Common myeloid progenitor, CD34-positive (primary cell): ENCODE measurements at places on chromosomes 1 and 21.
A peak's percentile ranks its signal among the peaks of the same experiment; 100 is the strongest.

- DNase-seq, result no peak
These were observed 12.3 kb downstream of the DDX20 start for GRCh38 chr1:111768023-111768422.

DNA sequence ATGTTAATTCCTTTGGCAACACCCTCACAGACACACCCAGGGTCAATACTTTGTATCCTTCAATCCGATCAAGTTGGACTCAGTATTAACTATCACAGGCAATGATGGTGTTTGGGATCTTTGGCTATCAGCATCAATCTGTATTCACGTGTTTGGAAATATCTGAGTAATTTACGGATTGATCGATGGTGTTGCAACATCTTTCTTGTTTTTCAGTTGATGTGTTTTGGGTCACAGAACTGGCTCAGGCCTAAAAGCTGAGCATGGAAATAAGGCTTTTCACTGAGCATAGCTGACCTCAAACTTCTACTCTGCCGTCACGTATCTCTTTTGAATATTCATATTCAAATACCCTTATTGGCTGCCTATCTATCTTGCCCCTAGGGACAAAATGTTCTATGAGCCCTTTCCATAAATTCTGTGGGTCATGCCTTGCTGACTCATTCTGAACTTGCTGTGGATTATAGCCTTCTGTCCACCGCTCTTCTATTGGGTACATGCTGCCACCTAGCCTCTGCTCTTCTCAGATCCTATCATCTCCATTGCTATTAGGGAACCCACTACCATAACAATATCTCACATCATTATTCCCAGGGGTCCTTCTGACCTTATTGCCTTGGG lies 156.0 kb downstream of the PDE4B start:
- no peak for DNase-seq

DNA sequence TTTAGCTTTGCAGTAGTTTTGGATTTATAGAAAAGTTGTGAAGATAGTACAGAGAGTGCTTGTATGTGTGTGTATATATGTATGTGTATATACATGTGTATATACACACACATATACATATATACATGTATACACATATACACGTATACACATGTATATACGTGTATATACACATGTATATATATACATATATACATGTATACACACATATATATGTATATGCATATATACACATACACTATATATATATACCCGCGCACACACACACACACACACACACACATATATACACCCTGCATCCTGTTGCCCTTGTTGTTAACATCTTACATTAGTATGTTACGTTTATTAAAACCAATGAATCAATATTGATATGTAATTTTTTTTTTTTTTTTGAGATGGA lies 24.3 kb downstream of the RPRD2 start:
- no peak for DNase-seq

DNA sequence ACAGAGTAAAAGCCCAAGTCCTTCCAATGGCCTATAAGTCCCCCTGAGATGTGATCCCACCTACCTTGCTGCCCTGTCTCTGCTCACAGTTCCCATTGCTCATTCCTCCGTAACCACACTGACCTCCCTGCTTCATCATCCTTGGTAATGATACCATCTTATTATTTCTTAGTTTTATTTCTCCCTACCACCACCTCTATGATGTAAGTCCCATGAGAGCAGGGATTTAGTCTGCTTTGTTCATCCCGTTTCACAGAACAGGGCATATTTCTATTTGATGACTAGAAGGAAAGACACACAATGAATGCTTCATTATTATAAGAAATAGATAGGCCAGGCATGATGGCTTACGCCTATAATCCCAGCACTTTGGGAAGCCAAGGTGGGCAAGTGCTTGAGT lies 22.5 kb downstream of the NIBAN1 start:
- DNase-seq, result no peak

- DNase-seq, result no peak
These were observed 161.3 kb downstream of the GALNT2 start for GRCh38 chr1:230228236-230228897.

- peak; percentile 81 for DNase-seq
These were observed 21.2 kb upstream of the PRKACB start for GRCh38 chr1:84122780-84123382.

GRCh38 chr1:23555270-23555985 lies 3.9 kb downstream of the ID3 start:
- no peak for DNase-seq

DNA sequence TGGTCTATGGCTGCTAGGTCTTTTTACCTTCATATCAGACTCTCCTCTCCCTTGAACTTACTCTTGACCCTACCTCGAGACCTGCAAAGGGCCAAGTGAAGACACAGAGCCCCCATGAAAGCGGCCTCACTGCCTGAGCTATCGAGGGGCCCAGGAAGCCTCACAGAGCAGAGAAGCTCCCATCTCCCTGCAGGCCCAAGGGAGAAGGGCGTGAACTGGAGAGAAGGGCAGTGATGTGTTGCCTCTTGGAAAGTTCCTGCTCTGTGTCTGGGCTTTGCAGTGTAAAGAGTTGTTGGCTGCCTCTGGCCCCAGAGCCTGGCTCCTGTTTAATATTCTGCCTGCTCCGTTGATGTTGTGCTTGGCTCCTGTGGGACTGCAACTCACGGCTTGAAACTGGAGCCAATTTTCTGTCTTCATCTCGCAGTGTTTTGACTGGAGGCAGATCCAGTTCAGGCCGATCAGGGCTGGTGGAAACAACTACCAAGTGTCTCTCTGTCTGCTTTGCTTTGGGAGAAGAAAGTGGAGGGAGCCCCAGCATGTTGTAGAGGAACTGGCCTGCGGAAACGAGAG lies 4.3 kb downstream of the SERTAD4 start:
- no peak for DNase-seq

DNA sequence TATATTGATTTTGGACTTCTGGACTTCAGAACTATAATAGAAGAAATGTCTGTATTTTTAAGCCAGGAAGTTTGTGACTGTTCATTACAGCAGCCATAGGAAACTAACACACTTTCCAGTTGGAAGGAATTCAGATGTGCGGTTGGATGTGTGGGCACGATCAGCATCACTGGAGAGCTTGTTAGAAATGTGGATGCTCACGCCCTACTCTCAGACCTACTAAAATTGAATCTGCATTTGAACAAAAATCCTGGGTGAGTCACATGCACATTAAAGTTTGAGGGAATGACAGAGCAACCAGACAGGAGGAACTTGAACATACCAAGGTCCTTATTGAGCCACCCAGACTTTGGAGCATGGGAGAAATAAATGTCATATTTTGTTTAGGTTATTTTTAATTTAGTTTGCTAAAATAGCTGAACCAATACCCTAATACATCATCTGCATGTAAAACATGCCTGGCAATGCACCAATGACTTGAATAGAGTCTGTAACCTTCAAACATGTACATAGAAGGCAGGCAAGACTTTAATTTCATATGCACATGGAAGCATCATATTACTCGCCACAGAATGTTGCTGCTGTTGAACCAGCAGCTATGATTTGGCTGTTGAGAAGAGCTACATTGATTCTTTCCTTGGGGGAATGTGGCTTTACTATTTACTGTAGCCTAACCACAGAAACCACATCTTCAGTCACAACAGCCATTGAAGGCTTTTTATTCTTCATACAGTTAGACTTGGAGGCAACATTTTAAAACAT lies 346.2 kb downstream of the BARHL2 start:
- DNase-seq, result peak; percentile 36

- DNase-seq, result no peak
These were observed 4.5 kb downstream of the TMCC2 start for GRCh38 chr1:205232127-205232820.

DNA sequence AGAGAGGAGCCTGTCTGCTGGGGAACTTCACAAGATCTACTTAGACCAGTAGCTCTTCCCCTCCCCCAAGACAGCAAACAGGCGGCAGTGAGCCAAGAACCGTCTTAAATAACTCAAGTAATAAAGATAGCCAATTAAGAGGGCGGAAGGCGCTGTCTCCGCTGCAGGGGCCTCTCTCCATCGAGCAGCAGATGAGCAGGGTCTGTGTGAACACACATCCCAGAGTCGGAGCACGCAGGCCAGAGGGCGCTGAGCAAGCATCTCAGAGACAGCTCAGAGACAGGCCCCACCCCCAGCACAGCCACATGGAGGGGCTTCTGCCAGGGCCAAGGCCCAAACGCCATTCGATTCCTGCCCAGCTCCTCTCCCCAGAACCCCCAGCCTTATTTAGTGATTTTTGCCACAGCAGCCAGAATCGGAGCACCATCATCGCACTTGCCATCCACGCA lies 11.1 kb downstream of the IFFO2 start:
- no peak for DNase-seq

- DNase-seq, result no peak
These were observed 11.7 kb upstream of the ENO1 start for GRCh38 chr1:8889925-8890785.

- DNase-seq, result peak; percentile 83
These were observed 133.1 kb upstream of the NFIA start for GRCh38 chr1:60949154-60949825.

DNA sequence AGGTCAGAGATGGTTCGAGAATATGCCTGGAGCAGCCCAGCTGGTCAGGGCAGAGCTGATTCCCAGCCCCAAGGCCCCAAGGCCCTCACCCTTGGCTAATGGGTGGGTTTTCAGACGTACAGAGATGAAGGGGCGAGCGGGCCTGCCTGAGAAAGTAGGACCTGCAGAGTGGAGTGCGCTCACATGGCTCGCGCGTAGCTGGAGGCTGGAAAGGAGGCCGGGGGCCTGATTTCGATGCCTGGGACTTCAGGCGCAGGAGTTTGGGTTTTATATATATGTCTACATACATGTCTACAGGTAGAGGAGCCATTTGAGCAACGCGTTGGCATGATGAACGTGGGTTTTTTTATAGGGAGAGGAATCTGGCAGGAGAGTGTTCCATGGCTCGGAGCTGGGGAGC lies 8.9 kb downstream of the COQ8A start:
- DNase-seq, result no peak

- no peak for DNase-seq
These were observed 45.9 kb downstream of the KIRREL1 start for GRCh38 chr1:158039380-158039779.

- no peak for DNase-seq
These were observed 148.4 kb downstream of the COP1 start for GRCh38 chr1:176058686-176059085.

DNA sequence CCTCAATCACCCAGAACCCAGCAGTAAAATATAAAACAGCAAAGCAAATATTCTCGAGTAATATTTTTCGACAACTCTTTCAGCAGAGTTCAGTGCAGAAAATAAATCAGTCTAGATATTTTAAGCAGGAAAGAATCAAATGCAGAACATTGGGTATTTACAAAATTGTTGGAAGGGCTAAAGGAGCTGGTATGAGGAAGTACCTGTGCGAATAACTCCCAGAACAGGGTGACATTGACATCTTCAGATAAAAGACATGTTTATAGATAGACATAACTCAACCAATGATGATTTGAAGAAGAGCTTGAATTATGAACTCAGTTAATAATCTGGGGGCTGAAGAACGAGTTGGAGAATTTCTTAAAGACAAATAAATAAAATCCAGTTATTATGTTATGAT lies 6.4 kb downstream of the AXDND1 start:
- no peak for DNase-seq

- no peak for DNase-seq
These were observed 233.8 kb upstream of the USP25 start for GRCh38 chr21:15495965-15496364.

DNA sequence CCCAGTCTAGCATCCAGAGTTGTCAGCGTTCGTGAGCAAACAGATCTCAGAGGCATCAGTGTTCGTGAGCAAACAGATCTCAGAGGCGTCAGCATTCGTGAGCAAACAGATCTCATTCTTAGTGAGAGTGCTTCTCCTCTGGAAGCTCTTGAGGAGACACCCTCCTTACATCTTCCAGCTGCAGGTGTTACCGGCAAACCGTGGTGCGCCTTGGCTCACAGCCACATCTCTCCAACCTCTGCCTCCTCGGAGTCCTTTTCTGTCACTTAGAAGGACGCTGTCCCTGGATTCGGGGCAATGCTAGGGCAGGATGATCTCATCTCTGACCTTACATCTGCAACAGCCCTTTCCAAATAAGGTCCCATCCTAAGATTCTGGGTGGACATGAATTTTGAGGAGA lies 14.6 kb upstream of the UMODL1 start:
- DNase-seq, result no peak

- DNase-seq, result peak; percentile 54
These were observed 13.7 kb downstream of the TLR5 start for GRCh38 chr1:223129229-223129901.

GRCh38 chr1:5951846-5952410 lies 40.3 kb downstream of the NPHP4 start:
- no peak for DNase-seq

DNA sequence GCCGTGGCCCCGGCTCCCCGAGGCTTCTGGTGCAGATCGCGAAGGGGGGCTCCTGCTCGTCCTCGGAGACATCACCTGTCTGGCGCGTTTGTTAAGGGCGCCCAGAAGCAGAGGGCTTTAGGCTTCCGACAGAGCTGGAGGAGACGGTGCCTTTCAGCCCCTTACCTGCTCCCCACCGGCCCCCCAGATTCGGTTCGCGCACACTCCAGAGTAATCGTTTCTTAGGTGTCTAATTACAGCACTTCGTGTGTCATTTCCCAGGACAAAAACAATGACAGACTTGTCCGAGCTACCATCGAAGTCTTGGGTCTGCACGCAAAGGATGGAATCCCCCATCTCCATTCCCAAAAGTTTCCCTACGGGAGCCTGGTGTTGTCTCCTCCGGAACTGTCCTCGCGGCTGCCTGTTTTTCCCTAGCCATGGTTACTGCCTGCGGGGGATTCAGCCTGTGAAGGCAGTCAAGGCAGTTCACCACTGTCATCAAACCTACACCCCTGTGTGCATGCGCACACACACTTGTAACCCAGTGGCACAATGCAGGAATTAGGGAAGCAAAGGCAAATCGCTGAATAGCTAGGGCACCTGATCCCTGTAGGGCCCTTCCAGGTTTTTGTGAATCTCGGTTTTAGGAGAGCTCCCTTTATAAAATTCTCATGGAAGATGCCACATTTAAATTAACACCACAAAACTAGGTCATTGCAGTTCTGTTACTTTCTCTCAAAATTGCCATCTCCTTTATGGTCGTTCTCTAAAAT lies 738 bp upstream of the CDC42BPA start:
- peak; percentile 62 for DNase-seq

GRCh38 chr1:245611251-245611650 lies 456.5 kb downstream of the KIF26B start:
- DNase-seq, result no peak

DNA sequence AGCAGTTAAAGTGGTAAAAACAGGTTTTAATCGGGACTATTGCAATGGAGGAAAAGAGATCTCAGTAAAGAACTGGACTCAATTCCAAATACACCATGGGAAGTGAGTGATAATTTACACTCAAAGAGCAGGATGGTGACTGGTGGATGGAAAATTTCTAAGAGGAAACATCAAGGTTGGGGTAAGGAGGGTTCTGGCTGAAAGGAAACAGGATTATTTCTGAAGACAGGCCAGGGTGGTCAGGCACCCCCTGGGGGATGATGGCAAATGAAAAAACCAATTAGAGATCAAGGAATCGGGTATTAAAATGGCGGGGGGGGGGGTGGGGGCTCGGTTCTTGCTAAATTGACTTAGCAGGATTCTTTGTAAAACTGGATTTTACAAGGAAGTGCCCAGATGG lies 12.3 kb upstream of the HSD11B1 start:
- no peak for DNase-seq

- DNase-seq, result no peak
These were observed 6.7 kb upstream of the IVL start for GRCh38 chr1:152901631-152902030.
